ENCODE measurements at places on chromosomes 4 and X.
A peak's percentile ranks its signal among the peaks of the same experiment; 100 is the strongest.

GRCh38 chr4:155809835-155810234 is 51.0 kb downstream of the GUCY1B1 start:
- peak; percentile 72 for DNase-seq

- no peak for DNase-seq
These were observed 14.7 kb upstream of the C1QTNF7 start for GRCh38 chr4:15413010-15413622.

DNA sequence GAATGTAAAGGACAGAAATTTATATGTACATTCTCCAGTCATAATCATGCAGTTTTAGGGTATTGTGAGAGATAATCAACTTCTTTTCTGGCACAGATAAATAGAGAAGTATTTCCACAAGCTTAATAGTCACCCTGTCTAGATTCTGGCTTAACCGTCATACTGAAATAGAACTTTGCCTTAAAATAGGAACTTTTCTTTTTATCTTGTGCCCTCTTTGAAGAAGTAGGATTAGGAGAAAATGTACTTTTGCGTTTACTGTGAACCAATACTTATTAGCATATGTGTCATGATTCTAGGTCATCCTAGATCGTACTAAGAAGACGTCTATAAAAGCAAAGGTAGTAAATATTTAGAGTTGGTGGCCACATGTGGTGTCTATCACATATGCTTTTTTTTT is 95.4 kb downstream of the NFKB1 start:
- no peak for DNase-seq

GRCh38 chr4:2386717-2387116 is 31.7 kb downstream of the ZFYVE28 start:
- no peak for DNase-seq

GRCh38 chr4:17763416-17763815 is 18.0 kb downstream of the FAM184B start:
- DNase-seq: no peak

DNA sequence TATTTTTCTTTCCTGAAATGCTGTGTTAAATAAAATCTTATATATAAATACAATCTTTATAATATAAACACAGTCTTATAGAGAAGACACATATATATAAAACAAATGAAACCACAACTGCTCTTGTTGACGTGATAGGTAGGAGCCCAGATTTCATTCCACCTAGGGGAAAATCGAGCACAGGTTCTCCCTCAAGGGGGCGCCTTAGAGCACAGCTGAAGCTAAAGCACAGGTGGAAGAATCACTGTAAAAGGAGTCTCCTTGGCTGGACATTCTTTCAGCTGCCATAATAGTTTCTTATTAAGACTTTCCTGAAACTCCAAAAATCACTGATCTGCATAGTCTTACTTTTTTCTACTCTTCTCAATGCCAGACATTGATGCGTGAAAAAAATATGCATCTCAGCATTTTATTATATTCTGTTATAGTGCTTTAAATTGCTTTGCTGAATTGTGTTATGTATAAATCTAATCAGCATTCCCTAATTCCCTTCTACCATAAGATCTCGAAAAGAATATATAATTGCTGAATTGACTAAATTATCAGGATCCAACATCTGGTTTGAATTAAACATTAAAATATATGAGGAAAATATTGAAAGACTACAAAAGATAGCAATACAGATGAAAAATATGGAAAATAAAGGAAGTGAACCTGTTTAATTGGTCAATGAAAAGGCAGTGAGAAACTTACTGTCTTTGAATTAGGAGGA is 25.5 kb upstream of the RXFP1 start:
- no peak for DNase-seq

DNA sequence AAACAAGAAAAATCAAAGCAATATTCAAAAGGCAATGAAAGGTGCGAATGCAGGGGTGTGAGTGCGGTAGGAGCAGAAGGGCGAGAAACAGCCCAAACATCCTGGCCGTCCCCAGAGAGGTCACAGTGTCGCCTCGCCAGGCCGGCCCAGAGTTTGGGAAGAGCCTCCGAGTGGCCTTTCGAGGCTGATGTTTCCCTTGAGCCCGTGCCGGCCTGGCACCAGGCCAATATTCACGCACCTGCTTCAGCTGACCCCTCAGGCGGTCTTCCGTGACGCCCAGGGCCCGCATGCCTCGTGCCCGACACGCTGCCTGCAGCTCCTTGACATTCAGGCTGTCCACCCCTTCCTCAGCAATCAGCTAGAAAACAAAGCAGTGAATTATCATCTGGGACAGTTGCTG is 30.6 kb downstream of the LETM1 start:
- DNase-seq: no peak

DNA sequence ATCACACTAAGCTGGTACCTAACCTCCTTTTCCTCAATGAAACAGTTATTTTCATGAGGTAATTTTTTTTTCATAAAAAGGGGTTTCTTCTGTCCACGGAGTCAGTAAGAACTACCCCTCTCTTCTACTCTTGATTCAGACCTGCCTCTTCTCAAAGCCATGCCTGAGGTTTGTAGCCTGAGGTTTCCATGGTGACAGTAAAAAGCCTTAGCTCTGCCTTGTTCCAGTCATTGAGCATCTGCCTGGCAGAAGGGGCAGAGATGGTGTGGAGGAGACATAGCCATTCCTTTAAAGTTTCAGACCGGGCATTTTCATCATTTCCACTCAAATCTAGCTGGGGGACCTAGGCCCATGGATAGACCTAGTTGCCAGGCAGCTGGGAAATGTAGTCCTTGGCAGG is 135.5 kb downstream of the REPS2 start:
- DNase-seq: no peak

GRCh38 chr4:158523990-158524535 is 2.4 kb downstream of the RXFP1 start:
- DNase-seq: no peak

GRCh38 chr4:169664615-169665014 is 44.2 kb downstream of the CLCN3 start:
- DNase-seq: no peak

DNA sequence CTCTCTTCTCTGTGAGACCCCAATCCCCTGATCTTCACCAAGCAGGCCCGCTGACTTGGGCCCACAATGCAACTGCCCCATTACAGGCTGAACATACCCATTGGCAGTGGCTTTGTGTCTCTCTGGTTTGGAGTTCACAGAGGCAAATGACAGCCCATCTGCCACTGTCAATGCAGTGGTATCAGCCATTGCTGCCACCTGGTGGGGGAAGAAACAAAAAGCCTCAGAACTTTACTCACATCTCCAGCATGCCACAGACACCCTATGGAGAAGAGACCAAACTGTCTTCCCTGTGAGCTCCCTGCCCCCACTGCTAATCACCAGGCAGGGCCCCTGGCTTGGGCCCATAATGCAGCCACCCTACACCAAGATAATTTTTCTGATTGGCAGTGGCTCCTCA is 729.3 kb upstream of the ACTRT1 start:
- no peak for DNase-seq

DNA sequence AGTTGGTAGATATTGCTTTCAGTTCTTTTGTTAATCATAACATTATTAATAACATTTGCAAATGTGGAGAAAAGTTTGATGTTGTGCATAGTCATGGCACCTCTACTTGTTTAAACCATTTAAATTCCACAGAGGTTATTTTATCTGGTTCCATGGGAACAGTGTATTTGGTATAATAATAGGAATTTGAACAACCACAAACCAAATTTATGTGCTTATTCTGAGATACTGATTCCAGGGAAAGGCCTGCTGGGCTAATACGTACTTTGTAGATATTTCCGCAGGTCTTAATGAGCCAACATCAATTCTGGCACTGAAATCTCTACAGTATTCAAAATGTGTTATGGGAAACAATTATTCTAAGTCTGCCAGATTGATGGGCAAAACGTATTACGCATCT is 319.0 kb downstream of the DKK2 start:
- no peak for DNase-seq

DNA sequence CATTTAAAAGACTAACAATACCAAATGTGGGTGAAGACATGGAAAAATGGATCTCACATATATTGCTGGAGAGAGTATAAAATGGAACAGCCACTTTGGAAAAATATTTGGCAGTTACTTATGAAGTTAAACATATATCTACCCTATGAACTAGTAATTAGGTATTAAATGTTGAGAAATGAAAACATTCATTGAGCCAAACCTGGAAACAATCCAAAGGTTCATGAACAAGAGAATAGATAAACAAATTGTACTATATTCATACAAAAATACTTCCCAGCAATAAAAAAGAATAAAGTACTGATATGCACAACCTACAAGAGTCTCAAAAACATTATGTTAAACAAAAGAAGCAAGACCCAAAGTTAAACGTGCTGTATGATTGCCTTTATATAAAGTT is 4.0 kb upstream of the EGF start:
- DNase-seq: no peak

GRCh38 chr4:151703401-151703800 is 57.4 kb downstream of the GATB start:
- DNase-seq: no peak

DNA sequence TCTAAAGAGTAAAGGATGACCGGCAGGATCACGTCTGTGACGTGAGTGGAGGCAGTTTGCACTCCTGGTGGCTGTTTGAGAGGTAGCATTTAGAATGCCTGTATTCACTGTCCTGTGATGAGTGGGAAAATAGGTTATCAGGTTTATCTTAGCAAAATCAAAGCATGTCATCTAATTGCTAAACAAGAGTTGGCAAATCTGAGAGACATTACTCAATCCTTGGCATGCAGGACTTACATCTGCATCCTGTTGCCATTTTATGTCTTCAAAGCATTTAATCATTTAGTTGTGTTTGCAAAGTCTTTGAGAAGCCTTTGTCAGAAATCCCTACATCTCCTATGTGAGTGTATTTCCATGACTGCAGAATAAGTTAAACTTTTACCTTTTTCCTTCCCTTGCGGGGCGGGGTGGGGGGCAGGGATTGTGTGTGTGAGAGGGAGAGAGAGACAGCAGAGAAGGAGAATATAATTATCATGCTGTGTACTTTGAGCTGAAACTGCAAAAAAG is 41.4 kb upstream of the MSANTD1 start:
- DNase-seq: no peak

DNA sequence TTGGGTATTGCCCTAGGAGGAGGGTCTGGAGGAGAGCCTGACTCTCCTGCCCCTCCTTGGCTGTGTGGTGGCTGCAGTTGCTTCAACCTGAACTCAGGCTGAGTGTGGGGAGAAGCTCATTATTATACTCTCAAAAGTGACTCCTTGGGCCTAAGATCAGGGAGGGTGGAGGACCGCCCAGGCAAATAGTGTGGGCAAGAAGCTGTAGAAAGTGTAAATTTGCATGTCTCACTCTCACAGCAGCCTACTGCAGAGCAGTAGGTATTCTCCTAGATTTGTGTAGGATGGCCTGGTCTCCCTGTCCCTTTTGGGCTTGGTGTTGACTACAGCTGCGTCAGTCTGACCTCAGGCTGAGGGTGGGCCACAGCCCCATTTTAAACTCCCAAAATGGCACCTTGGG is 156.1 kb downstream of the ZNF330 start:
- DNase-seq: no peak

DNA sequence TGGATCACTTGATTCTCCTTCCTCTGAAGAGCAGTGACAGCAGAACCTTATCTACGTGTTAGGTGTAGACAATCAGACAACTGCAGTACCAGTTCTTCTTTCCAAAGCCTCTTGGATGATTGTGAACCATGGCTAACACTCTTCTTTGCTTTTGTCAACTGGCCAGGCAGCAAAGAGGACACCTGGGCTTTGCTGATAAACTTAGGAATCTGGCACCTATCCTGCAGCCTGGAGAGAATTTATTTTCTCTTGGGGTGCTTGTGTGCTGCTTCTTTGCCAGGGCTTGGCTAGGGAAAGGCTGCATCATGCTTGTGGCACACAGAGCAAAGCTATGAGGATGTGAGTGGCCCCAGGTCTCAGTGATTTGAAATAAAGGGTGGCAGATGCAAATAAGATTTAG is 77.4 kb downstream of the ANAPC4 start:
- no peak for DNase-seq

DNA sequence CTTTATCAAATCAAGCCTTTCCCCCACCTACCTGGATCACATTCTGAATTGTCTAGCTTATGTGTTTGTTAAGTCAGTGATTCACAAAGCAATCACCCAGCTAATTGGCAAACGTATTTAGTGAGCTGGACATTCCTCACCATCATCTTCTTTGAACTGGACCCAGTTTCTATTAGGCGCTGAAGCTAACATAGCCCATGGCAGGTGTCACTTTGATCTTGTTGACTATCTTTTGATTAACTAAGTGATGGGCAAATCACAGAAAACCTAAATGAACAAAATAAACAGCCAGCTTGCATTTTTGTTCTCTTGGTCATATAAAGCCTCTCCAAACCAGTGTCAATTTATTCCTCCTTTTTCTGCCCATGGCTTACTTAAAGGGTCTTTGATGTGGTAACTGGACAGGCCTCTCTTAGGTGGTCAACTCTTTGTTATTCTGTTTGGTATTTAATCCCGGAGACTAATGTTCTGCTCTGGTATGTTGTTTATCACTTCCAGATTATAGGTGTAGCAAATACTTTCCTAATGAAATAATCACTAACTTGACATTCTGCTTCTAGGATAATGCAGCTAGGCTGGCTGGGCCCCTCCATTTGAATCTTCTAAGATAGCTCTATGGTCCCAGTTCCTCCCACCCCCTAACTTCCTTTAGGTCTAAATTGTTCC is 105.3 kb upstream of the SMIM10 start:
- no peak for DNase-seq

DNA sequence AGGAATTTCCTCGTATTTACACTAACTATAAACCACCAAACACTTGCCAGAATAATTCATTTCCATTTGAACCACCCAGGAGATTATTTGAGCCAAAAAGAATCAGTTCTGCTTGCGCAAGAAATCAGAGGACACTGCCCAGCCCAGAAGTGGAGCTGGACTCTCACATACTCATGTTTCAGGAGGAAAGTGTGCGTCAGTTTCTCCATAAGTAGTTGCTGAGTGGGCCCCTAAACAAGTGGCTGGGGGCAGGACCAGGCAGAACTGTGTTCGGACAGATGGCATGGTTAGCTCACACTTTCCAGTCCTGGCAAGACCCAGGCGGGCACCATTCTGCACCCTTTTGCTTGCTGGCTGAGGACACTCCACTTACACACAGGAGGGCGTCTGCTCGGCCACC is 38.8 kb downstream of the BTC start:
- no peak for DNase-seq

GRCh38 chr4:158861281-158861680 is 92.5 kb downstream of the FNIP2 start:
- no peak for DNase-seq

- DNase-seq: no peak
These were observed 47.7 kb downstream of the BEND2 start for GRCh38 chrX:18172970-18173369.

DNA sequence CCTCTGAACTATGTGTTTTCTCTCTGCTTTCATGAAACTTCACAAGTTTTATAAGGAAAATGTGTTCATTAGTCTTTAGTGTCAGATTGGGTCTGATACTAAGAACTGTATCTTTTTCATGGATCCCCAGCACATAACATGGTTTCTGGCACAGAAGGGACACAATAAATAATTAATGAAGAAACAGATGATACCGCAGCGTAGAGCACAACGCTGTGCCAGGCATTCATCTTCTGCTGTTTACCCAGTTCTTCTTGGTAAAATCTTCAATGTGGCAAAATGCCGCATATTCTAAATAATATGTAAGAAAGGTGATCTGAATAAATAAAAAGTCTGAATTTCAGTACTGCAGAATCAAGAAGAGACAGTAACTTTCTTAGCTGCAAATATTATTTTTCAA is 12.3 kb downstream of the SCARB2 start:
- DNase-seq: no peak
